ENCODE measurements at places on chromosomes 4 and X.

GRCh38 chrX:134236626-134237614 lies at the start of gene CCDC160:
CCDC160 (plus strand) TSS chrX:134237182; CDS start chrX:134244801, 7,619 bp downstream.
- DNase-seq, result peak; percentile 49

DNA sequence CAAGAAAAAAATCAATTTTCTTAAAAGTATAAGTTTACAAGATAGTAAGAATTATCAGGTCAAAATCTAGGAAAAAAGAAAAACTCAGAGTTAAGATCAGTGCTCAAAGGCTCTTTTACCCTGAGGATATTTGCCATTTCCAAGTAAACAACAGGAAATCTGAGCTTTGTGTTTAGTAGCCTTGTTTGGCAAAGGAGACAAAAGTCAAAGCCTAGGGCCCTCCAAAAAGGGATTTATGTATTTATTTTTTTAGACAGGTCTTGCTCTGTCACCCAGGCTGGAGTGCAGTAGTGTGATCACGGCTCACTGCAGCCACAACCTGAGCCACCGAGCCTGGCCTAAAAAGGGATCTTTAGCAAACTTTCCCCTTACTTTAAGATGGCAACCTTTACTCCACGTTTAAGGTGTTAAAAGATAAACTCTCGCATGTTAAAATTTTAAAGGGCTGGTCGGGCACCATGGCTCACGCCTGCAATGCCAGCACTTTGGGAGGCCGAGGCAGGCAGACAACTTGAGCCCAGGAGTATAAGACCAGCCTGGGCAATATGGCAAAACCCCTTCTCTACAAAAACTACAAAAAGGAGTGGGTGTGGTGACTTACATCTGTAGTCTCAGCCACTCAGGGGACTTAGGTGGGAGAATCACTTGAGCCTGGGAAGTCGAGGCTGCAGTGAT lies 21.3 kb upstream of the OPHN1 start:
- no peak for DNase-seq

GRCh38 chr4:141654098-141654497 lies 17.7 kb downstream of the IL15 start:
- no peak for DNase-seq

GRCh38 chrX:123994730-123995129 lies 33.2 kb downstream of the STAG2 start:
- no peak for DNase-seq

GRCh38 chr4:111362941-111363361 lies 740.1 kb upstream of the PITX2 start:
- no peak for DNase-seq

- DNase-seq, result no peak
Observed at GRCh38 chr4:22490718-22491315, 25.0 kb downstream of the ADGRA3 start.

DNA sequence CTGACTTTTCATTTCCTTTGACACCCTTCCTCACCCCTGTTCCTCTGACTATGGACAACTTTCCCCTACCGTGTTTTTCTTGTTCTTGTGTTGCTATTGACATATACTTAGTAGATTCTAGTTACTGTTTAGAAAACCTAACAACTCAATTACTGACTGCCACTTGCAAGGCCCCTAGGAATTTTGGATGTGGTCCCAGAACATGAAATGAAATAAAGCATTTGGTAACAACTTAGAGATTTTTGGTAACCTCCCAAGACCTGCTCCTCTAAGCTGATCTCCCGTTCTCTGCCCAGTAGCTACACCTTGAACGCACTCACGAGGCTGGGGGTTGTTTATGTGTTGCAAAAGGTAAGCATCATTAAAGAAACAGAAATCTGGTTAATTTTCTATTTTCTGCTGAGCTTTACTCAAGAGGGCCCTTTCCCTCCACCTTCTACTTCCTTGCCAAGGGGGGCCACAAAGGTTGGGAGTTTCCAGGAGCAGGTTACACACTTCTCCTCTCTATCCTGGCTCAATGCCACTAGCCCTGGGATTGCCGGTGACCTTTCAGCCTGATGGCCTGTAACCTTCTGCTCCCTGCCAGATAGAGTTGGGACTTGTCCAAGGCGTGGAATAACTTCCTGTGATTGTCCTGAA lies 20.5 kb downstream of the GAB3 start:
- DNase-seq, result no peak

DNA sequence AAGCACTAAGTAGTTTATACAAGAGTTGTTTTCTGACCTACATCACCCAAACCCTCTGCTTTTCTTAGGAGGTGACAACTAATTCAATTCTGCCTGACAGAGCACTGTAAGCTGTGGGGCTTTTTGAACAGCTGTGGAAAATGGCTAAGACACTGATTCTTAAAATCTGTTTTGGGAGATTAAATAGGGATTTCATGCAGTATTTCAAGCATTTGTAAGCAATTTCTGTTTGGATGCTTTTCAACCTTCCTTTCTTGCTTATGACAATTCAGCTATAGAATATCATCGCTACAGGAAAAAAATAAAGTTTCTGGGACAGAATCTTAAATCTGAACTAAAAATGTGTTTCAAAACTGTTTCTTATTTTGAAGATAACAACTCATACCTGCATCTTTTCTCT lies 459.5 kb downstream of the RAPGEF2 start:
- no peak for DNase-seq

- DNase-seq, result no peak
Observed at GRCh38 chr4:113566015-113566795, 195.3 kb downstream of the CAMK2D start.

DNA sequence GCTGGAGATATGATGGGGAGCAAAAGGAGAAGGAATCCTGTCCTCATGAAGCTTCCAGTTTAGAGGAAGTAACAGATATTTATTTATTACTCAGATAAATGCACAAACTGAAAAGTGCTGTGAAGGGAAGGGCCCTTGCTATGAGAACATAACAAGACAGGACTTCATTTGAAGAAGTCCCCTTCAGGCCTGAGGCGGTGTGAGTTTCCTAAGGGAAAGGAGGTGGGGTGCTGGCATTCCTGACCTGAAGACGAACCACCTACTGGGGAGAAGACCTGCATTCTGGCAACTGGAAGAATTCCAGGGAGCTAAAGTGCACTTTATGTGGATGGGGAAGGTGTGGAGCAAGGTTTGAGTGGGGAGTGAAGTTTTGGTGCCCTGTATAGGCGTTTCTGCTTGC lies 15.9 kb upstream of the SPARCL1 start:
- no peak for DNase-seq

DNA sequence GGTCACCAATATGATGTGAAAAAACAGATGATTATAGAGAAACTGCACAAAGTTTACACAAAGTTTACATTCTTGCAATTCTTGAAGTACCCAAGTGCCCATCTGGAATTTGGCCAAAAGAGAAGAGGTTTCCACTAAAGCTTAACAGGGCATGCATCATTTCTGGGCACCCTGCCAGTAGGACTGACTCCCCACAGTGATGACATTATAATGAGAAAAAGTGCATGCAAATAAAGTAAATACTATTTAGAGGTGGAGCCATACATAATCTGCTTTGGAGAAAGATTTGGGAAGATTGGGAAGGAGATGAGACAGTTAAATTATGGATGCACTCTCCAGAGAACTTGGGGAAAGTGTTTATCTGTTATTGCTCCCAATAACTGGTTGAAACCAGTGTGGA lies 93.7 kb upstream of the TRPC3 start:
- DNase-seq, result no peak

GRCh38 chrX:153750127-153750774 lies 13.8 kb upstream of the PLXNB3 start:
- DNase-seq, result no peak

- no peak for DNase-seq
Observed at GRCh38 chr4:31189938-31190337, 469.8 kb downstream of the PCDH7 start.

- no peak for DNase-seq
Observed at GRCh38 chrX:131549011-131549410, 5.1 kb downstream of the OR13H1 start.

- DNase-seq, result no peak
Observed at GRCh38 chr4:117491516-117491915, 406.1 kb upstream of the TRAM1L1 start.

DNA sequence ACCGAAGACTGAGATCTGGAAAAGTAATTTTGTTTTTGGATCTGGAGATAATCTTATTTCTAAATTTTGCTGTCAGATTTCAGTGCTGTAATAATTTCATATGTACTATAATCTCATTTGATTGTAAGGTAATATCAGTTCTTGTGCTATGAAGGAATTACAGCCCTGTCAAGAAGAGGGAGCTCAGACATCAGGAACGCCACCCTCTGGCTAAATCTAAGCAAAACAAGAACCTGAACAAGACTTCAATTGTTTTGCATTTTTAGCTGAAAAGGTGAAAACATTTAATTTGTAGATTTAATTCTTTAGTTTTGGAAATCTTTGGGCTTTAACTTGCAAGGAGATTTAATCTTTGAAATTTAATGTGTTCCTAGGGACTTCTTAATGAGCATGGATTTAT lies 525.4 kb upstream of the HS3ST1 start:
- DNase-seq, result no peak

DNA sequence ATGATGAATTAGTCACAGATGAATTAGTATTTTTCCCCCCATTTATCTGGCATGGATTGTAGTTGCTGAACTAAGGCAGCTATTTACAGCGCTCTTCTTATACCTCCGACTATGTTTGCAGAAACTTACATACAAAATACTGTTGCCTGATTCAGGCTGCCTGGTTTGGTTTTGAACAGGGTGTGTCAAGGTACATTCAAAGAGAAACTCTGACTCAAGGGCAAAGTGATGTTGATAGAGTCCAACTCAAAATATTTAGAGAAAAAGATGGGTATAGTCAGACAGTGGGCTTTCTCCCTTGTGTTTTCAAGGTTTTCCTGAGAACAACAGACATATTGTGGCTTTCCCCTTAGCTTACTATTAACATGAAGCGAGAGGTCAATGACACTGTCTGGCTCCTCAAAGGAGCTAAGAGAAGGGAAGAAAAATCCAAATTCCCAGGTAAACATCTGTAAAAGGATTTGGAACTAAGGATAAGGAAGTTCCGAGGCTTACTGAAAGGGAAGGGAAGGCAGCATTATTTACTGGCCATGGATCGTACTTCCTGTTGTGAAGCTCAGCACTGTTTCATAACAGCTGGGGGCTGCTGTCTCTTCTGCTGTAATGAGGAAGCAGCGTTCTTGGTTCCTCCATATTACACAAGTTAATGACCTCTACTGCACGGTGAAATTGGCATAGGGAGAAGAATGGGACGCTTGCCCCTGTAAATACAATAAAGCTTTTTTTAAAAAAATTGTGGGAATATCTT lies 30.9 kb downstream of the FAM9C start:
- DNase-seq, result peak; percentile 41

DNA sequence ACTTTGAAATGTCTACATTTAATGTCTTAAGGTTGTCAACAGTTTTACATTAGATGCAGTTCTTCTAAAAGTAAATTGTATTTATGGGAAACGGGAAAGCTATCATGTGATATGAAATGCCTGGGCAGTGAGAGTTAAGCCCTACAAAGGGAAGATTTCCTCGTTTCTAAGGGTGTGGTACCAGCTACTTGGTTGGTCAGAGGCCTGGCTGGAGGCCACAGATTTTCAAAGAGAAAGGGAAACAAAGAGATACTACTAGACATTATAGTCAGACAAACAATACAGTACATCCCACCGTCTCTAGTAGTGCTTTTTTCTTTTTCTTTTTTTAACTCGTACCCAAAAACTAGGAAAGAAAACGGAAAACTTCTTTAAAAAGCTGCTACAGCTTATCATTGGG lies 467.8 kb downstream of the PCDH7 start:
- no peak for DNase-seq

- DNase-seq, result no peak
Observed at GRCh38 chr4:142353149-142353738, 492.9 kb downstream of the INPP4B start.

DNA sequence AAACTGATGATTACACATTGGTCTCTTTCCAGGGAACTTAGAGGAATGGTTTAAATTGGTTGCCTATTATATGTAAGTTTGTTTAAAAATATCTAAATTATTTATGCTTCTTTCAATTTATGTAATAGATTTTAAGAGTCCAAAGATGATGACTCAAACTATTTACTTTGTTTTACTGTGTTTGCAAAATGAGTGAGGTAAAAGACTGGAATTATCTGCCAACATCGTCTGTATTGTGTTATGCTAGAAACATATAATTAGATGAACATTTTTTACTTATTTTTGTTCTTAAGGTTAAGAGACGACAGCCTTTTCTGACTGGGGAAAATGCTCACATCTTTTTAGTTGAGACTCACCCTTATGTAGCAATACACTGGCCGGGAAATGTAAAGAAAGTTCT lies 51.1 kb upstream of the SYTL5 start:
- no peak for DNase-seq

DNA sequence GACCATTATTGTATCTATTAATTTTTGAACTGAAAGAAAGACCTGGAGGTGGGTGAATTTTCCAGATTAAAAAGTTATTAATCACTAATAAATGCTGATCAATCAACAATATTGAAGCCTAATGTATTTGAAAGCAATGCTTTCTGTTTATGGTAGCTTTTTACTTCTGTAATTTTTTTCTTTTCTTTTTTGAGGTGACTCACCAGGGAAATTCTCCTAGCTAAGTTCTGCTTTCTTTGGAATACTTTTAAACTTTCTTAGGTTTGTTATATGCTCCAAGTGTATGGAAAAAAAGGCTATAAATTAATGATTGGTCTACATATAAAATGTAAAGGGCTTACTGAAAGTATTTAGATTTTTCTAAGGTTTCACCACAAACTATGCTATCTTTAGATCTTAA lies 94.2 kb downstream of the MBNL3 start:
- no peak for DNase-seq

DNA sequence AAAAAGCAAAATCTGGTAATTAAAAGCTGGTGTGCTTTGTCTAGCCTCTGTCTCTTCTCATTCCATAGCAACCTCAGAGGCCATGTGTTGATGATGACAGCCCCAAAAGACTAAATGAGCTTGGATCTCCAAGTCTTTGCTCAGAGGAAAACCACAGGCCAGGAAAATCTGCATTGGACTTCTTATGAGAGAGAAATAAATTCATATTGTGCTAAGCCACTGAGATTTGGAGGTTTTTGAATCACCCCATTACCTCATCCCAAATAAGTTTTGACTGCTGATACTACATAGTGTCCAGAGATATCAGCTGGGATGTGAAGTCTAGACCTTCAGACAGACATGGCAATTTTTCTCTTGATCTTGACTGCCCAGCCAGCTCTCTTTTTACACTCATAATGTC lies 178.6 kb upstream of the DIPK2B start:
- DNase-seq, result no peak

GRCh38 chr4:176999935-177000543 lies 207.3 kb upstream of the VEGFC start:
- no peak for DNase-seq

DNA sequence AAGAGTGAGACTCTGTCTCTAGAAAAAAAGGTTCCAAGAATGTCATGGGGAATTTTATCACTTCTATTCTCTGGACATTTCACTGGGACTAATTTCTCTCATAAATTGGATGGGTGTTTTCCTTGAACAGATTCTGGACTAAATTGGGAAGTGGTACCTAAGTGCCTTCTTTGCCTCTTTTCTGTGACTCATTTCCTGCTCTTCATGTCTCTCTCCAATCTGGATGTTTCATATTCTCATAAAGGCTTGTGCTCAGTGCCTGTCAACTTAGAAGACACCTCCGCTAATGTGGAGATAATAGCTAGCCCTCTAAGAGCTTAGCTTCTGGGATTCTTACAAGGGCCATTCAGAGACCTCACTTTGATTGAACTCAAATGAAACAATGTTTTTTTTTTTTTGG lies 38.0 kb upstream of the IGFBP7 start:
- no peak for DNase-seq

Measured in pancreas (tissue), 10 donors.